ENCODE measurements at places on chromosomes 7 and 10. TPM values are rescaled to one million over a fixed set of nuclear protein-coding genes. Genes with fewer than 3 reads are reported as not detected.

DNA sequence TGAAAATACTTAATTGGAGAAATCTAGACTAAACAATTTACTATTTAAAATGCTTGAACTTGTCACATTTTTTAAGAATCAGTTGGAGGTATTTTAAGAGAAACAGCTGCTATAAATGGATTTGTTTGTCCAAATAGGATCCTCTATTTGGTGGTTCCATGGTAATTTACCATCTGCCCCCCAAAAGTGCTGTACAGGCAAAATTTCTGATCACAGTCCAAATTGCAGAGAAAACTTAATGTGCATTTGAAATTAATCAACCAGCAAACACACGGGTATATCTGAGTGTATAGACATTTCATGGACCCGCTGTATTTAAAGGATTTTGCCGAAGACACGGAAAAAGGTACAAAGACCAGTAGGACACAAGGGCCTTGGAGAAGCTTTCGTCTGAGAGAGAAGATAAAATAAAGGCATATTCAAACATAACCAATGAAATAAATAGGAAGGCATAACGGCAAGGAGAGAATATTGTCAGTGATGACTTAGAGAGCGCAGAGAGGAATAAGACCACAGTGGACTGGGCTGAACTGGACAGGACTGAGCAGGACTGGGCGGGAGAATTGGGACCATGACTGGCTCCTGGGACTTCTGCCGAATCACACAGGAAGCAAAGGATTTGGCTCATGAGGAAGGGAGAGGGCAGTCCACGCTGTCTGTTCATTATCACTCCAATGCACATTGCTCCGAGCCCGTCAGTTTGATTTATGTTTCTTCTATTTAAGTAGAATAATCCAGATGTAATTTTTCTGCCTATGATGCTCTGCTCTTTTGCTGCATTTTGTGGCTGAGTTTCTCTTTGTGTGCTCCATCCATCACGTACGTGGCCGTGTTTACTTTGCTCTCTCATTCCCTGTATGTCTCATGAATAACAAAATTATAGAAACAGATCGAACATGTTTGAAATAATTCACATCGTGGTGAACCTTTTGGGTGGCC lies 112.8 kb downstream of the PRLHR start:
- no peaks in the 10 kb centered on the region for H3K4me1 ChIP-seq
- no peak overlapping the region for H3K4me3 ChIP-seq
- H3K27ac ChIP-seq: no peak overlapping the region
- peaks cover 4% of the 10 kb centered on the region for H3K27me3 ChIP-seq

DNA sequence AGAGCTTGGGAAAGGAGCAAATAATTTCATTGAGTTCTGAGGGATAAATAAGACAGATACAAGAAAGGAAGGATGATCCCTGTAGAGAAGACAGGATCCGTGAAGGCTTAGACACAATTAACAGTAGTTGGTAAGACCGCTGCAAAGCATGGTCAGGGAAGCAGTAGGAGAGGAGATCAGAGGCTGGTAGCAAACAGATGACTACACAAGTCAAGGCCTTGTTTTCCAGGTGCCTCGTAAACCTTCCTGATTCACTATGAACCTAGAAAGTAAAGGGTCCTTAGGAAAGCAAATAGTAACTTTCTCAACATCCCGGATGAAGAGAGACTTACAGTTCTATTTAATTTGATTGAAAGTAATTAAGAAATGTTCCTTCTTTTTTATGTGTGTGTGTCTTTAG lies 118.6 kb downstream of the GNAI1 start:
- H3K27ac ChIP-seq: no peak overlapping the region
- no peak for DNase-seq
- no peaks in the 10 kb centered on the region for H3K36me3 ChIP-seq
- H3K4me3 ChIP-seq: no peak overlapping the region
- H3K27me3 ChIP-seq: no peaks in the 10 kb centered on the region

- H3K4me1 ChIP-seq: peaks cover 74% of the 10 kb centered on the region
- H3K36me3 ChIP-seq: no peaks in the 10 kb centered on the region
- H3K27ac ChIP-seq: no peak overlapping the region
- no peaks in the 10 kb centered on the region for H3K27me3 ChIP-seq
Observed at GRCh38 chr10:35353395-35353794, 17.1 kb downstream of the CCNY start.

DNA sequence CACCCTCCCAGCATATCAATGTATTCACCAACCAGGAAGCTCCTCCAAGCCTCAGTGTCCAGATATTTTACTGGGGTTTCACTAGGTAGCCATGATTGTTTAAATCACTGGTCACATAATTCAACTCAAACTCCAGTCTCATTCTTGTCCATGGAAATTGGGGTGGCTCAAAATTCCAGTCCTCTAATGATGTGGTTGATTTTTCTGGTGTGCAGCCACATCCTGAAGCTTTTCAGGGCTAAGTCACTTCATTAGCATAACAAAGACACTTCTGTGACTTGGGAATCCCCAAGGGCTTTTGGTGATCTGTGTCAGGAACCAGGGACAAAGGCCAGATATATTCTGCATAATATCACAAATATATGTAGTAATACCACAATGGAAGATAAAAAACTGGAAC lies 786.9 kb upstream of the IGFBP3 start:
- no peak overlapping the region for H3K27ac ChIP-seq
- H3K36me3 ChIP-seq: no peaks in the 10 kb centered on the region
- H3K27me3 ChIP-seq: no peaks in the 10 kb centered on the region
- no peak for DNase-seq
- H3K4me3 ChIP-seq: no peak overlapping the region
- peaks cover 44% of the 10 kb centered on the region for H3K4me1 ChIP-seq

DNA sequence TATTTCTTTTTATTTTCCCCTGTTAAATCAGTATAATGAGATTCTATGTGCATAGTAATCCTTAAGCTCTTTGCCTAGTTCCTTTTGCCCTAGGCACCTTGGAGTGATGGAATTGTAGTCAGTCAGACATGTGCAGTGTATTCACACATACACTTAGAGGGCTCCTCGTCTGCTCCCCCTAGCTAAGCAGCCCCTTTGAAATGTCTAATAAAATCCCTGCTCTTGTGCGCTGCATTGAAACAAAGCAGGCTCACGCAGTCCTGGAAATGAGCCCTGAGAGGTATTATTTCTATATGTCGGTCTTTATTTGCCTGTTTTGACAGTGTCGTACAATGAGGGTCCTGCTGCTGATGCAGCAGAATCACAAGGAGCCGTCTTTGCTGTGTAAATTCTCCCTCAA lies 258.7 kb downstream of the AUTS2 start:
- H3K4me1 ChIP-seq: peaks cover 11% of the 10 kb centered on the region
- H3K4me3 ChIP-seq: no peak overlapping the region
- H3K27me3 ChIP-seq: no peaks in the 10 kb centered on the region
- DNase-seq: no peak

DNA sequence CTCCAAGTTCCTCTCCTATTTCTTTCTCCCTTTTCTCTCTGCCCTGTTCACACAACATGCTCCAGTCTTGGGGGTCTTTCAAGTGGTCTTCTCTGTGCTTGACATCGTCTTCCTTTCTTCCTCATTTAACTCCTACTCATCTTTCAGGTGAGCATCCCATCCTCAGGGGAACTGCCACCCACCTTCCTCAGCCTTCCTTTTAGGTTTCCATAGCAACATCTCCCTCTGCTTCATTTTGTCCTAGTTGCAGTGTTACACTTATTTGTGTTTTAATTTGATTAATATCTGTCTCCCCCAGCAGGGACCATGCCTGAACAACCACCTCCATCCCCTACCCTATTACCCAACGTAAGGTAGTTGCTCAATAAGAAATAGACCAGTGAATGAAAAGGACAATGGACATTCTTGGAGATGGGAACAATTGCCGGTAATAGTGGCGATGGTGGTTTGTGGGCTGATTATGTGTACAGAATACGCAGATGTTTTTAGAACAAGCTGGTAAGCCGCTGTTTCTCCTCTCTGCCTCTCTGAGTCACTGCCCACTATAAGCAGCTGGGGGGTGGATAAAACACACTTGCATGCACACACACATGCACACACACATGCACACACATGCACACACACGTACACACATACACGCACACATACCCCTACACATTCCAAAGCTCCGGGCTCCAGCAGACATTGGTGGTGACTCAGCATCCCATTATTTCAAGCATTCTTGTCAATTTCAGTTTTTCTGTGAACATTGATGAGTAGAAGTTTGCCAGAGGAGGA lies 251.6 kb downstream of the GATA3 start:
- no peak overlapping the region for H3K4me3 ChIP-seq
- no peak for DNase-seq
- H3K27ac ChIP-seq: no peak overlapping the region
- H3K27me3 ChIP-seq: no peaks in the 10 kb centered on the region

GRCh38 chr7:32479574-32480200 lies 10.5 kb downstream of the LSM5 start:
- no peaks in the 10 kb centered on the region for H3K27me3 ChIP-seq
- DNase-seq: no peak
- H3K4me1 ChIP-seq: peaks cover 41% of the 10 kb centered on the region
- H3K27ac ChIP-seq: no peak overlapping the region
- no peaks in the 10 kb centered on the region for H3K36me3 ChIP-seq

DNA sequence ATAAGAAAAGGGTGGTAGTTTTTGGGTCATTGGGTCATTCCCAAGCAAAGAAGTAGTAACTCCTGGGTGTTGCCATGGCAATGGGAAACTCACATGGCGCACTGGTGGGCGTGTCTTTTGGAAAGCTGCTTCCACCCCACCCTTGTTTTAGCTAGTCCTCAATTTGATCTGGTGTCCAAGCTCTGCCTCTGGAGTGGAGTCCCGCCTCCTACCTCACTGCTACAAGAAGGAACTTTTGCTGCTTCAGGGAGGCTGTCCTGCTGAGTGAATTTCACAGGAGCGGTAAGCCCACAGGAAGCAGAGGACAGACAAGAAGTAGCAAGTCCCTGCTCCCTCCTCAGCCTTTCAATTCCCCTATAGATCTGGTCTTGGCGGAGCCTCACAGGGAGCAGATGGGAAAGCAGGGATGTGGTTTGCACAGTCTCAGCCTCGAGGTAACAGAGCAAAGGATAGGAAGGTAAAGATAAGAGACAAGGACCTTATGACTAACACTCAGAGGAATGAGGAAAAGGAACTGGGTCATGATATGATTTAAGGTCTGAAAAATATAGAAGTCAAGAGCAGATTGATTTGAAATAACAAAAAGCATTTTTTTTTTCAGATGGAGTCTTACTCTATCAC lies 700.3 kb downstream of the TNS3 start:
- H3K27me3 ChIP-seq: no peaks in the 10 kb centered on the region
- no peaks in the 10 kb centered on the region for H3K36me3 ChIP-seq
- peaks cover 3% of the 10 kb centered on the region for H3K4me1 ChIP-seq
- DNase-seq: no peak
- H3K4me3 ChIP-seq: no peak overlapping the region
- H3K27ac ChIP-seq: no peak overlapping the region

DNA sequence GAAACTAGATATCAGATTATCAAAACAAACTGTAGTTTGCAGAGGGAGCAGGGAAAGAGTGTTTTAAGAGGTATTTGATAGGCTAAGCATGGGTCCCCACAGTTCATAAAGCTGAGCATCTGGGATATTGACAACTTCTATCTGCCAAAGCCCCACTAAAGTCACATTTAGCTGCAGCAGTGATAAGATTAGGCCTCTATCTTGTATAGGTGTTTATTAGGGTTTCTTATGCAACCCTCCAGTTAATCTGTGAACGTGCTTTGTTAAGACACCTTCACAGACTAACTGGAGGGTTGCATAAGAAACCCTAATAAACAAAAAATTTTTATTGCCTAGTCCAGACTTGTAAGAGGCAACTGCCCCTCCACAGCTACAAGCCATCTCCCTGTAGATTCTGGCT lies 78.0 kb downstream of the CYP51A1 start:
- H3K4me1 ChIP-seq: peaks cover 18% of the 10 kb centered on the region
- H3K27me3 ChIP-seq: no peaks in the 10 kb centered on the region
- H3K27ac ChIP-seq: no peak overlapping the region
- H3K4me3 ChIP-seq: no peak overlapping the region

DNA sequence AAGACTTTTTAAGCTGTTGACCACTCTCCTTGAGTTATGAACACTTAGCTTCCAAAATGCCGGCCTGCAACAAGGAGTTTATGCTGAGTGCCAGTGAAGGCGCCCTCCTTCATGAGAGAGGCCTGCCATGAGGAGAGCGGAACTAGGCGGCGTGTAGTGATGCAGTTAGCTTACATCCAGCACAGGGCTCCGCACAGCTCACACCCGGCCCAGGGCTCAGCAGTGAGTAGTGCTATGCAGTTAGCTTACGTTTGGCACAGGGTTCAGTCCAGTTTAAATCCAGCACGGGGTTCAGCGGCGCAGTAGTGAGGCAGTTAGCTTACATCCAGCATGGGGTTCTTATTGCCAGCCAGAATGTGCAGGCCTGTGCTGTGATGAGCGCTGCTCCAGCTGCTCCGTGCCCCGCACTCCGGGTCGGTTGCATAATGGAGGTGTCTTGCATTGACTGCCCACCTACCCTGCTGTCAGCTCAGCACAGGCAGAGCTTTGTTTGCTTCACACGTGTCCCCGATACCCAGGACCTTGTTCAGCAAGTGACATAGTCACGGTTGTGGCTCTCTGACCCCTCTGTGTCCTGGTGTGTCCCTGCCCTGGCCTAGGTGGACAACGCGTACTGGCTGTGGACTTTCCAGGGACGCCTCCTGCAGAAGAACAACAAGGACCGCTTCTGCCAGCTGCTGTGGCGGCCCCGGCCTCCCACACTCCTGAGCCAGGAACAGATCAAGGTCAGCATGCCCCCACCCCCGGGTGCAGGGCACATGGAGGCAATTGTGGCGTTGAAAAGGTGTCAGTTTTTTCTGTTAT lies 21.9 kb downstream of the EIF3B start:
- H3K36me3 ChIP-seq: peaks cover 58% of the 10 kb centered on the region
- no peak for DNase-seq
- H3K27me3 ChIP-seq: no peaks in the 10 kb centered on the region
- H3K4me3 ChIP-seq: no peak overlapping the region
- H3K4me1 ChIP-seq: no peaks in the 10 kb centered on the region

DNA sequence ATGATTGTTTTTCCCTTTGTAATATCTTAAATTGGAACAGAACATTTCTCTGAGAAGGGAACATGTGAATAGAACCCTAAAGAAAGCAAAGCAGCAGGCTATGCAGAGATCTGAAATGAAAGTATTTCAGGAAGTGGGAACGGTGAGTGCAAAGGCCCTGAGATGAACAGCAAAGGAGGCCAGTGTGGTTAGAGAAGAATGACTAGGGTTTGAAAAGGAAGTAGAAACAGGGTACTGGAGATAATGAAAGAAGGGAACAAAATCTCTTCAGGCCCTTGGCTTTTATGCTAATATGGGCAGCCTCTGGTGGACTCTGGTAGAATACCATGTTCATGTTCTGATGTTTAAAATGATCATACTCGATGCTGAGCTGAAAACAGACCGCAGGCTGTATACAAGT lies 22.2 kb downstream of the ARHGAP21 start:
- H3K4me3 ChIP-seq: no peak overlapping the region
- no peaks in the 10 kb centered on the region for H3K36me3 ChIP-seq
- H3K27me3 ChIP-seq: no peaks in the 10 kb centered on the region
- DNase-seq: no peak
- peak overlapping the region; percentile 65 for H3K27ac ChIP-seq

The KLF14 gene
- not detected for total RNA-seq

The CLEC5A gene
- total RNA-seq: not detected

The TSPAN13 gene
- 19.3 TPM for total RNA-seq

The LMBR1 gene
- total RNA-seq: 39.1 TPM

The ZPBP gene
- not detected for total RNA-seq

Data from chondrocyte (in vitro differentiated cells).